ENCODE measurements at places on chromosomes 16 and 17.

GRCh38 chr16:23155445-23156049 lies 6.3 kb upstream of the USP31 start:
- DNase-seq = no peak

DNA sequence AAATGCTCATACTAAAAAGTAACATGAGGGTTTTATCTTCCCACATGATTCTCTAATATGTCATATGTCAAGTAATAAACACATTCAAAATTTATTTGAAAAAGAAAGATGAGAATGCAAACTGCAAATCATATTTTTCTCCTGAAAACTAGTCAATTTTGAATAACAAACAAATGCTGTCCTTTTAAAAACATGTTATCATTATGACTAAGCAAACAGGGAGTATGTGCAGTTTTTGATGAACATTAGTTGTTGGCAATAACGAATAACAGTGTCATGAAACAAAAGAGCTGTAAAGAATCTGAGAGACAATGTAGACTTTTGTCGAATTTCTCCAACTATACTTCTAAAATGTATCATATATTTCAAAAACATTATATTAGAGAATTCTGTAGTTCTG lies 34.8 kb downstream of the RPGRIP1L start:
- DNase-seq = no peak

- DNase-seq = no peak
These were observed 60.5 kb upstream of the EFCAB3 start for GRCh38 chr17:62319846-62320245.

- DNase-seq = no peak
These were observed 38.3 kb upstream of the PRSS54 start for GRCh38 chr16:58332997-58333700.

DNA sequence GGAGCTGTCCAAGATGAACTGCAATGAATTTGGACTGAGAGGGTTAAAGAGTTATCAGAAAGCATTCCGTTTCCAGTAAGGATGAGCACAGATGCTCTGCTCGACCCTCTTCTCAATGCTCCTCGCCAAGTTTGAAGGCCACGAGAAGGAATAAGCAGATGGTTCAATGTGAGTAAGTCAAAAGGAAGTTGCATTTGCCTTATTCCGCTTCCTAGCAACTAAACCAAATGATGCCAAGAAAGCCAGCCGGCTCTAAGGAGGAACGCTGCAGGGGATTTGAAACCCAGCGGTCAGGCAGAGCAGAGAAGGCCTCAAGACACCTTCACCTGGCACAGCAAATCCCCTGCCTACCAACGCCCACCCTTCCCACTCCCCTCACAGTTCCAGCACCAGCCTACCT lies 52.1 kb upstream of the CNEP1R1 start:
- no peak for DNase-seq

- DNase-seq = no peak
These were observed 3.7 kb upstream of the HS3ST2 start for GRCh38 chr16:22810226-22810625.

DNA sequence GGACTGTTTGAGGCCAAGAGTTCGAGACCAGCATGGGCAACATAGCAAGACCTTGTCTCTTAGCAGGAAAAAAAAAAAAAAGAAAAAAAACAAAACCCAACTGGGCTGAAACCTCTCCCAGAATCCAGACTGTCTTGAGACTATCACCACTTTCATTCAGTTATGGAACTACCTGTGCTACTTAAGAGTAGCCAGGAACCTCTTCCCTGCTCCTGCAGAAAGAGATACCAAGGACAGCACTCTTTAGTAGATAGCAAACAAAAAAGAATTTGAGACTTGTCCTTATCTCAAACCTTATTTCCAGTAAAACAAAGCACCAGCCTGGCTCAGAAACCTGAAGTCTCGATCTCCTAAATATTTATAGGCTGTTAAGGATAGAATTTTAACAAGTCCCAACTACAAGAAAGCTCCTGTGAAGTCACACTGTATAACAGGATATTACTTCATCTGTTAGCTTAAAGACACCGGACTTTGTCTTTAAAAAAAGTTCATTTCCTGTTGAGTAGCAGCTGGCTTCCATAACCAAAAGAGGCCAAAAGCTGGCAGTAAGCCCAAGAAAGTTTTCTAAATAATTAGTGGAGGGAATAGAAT lies 5.1 kb downstream of the CDR2 start:
- no peak for DNase-seq

DNA sequence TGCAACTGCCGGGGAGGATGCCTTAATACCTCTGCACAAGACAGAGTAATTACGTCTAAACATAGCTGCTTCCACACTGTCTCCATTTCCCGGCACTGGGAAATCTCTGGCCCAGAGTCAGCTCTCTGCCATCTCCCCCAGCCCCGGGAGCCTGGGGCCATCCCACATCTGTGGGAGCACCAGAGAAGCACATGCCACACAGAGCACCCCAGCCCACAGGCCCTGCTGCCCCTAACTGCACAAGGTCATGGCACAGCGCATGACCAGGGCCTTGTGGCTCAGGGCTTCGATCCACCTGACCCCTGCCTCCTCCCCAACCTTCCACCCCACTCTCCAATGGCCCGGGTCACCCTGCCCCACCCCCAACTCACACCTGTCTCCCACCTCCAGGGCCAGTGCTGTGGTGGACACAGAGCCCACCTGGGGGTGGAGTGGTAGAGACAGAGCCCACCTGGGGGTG lies 36.6 kb upstream of the RBFOX3 start:
- no peak for DNase-seq

DNA sequence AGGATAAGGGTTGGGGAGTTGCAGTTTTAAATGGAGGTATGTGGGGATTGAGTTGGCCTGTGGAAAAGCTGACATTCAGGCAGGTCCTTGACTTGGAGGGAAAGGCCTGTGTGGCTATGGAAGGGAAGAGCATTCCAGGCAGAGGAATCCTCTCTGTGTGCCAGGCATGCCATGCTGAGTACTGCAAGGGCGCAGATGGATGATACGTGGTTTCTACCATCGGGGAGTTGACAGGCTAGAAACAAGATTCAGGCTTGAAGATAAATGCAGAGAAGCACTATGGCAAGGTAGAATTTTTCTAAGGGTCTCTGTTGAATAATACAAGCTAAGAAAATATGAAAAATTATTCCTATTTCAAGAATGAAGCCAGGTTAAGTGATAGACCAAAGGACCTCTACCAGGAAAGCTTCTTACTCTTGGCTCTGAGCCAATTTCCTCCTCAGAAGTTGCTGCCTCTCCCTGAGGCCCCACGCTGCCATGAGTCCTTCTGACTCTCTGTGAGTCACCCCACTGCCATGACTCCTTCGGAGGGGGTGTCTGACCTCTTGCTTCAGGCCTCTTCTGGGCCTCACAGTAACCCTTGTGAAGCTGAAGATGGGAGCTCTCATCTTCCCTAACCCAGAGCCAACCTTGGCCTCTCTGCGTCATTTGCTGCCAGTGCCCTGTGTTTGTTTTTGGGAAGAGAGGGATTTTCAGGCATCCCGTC lies 75.8 kb downstream of the WNT3 start:
- no peak for DNase-seq

DNA sequence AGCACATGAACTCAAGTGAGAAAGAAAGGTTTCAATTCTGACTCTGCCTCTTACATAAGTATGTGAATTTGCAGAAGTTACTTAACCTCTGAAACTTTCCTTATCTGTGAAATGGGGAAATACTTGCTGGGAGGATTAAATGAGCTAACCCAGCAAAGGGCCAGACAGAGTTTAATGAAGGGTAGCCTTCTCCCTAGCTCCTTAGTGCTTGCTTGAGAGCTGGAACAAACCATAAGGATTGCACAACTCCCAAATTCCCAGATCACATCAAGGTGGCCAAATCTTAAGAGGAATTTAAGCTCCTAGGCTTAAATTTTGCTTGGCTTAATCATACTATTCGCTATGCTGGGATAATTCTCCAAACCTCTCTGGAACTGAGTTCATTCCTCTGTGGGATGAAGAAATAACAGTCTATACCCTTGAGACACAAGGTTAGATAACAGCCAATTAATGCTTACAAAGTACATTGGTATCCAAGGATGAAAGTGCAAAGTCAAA lies 11.8 kb upstream of the WSB1 start:
- DNase-seq = no peak

- no peak for DNase-seq
These were observed 26.9 kb upstream of the TIMP2 start for GRCh38 chr17:78951967-78952551.

All from stimulated activated CD8-positive, alpha-beta memory T cell treated with anti-CD3 and anti-CD28 coated beads, Interleukin-7, amount 100 ng/mL, for 24 hours (primary cell).